SJCRH30 (cell line): ENCODE measurements at places on chromosomes 6 and 20. TPM values are rescaled to one million over a fixed set of nuclear protein-coding genes. Genes with fewer than 3 reads are reported as not detected.

- DNase-seq = no peak
These were observed 138.6 kb downstream of the ERMARD start for GRCh38 chr6:169890049-169890448.

- DNase-seq = no peak
These were observed 4.9 kb downstream of the CDH22 start for GRCh38 chr20:46303176-46303956.

DNA sequence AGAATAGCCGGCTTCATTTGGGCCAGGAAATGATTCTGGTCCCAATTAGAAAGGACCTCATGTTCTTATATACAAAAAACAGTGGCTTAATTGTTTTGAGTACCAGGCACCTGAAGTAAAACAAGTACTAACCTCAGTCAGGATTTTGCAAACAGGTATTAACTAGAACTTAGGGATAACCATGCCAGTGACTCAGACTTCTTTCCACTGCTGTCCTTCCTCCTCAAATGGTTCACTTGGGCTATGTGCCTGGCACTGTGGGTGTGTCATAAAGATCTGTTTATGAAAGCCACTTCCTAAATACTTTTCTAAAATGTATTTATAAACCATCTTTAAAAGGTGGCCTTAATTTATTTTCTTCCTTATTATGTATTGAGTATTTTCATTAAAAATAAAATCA is 10.7 kb downstream of the CLDN20 start:
- no peak for DNase-seq

The GPLD1 gene
- 0.23 and 0.59 TPM in 2 replicates for total RNA-seq

The RSPO4 gene
- total RNA-seq = not detected in 2 replicates

The PSMB1 gene
- total RNA-seq = 410 and 446 TPM in 2 replicates
